Hippocampal formation (tissue), 2 donors: ENCODE measurements at places on chromosomes 12 and 14.

GRCh38 chr14:22878271-22879246 lies 4.5 kb upstream of the REM2 start:
- DNase-seq, result no peak

- no peak for DNase-seq
These were observed 159.2 kb downstream of the PAH start for GRCh38 chr12:102757882-102758226.

GRCh38 chr14:50521912-50522341 lies 10.4 kb downstream of the MAP4K5 start:
- DNase-seq, result no peak

- DNase-seq, result no peak
These were observed 16.7 kb downstream of the FNTB start for GRCh38 chr14:65003394-65003793.

GRCh38 chr14:46581036-46581671 lies 70.4 kb downstream of the RPL10L start:
- peak; percentile 21 for DNase-seq

DNA sequence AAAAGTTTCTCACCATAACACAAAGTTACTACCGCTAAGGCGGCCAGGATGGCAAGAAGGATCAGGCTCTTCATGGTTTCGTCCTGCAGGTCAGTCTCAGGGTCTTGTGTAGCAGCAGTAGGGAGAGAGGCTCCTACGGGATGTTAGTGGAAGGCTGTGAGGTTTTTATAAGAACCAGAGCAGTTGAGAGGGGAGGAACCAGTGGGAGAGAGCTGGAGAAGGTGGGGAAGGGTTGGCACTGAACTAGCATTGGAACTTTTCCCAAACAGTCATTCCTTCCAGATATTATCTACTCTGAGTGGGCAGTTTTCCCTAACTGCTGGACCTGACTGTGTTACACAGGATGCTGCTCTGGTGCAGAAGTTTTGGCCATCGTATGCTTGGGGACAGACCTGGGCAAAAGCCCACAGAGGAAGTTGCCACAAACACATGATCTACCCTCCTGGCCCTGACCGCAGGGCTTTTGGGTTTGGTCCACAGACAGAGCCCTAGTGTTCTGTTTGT lies at the start of gene MGP:
MGP (minus strand) TSS at position 137 of the 504 bp plus-strand sequence; CDS start at position 74, 63 bp downstream.
- DNase-seq, result no peak

GRCh38 chr12:94042321-94042720 lies 106.1 kb upstream of the PLXNC1 start:
- no peak for DNase-seq

DNA sequence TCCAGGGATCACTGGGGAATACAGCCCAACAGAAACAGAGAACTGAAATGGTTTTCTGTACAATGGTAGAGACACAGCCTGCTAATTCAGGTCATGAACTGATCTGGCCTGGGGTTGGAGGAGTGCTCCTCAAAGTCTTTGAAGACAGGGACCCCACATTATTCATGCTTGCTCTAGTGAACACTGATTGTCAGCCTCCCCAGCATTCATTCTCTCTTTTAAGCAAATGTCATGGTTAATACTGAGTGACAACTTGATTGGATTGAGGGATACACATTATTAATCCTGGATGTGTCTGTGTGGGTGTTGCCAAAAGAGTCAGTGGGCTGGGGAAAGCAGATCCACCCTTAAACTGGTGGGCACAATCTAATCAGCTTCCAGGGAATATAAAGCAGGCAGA lies 288.4 kb upstream of the NOS1 start:
- no peak for DNase-seq

- no peak for DNase-seq
These were observed 445.7 kb upstream of the SYT1 start for GRCh38 chr12:78418919-78419318.

DNA sequence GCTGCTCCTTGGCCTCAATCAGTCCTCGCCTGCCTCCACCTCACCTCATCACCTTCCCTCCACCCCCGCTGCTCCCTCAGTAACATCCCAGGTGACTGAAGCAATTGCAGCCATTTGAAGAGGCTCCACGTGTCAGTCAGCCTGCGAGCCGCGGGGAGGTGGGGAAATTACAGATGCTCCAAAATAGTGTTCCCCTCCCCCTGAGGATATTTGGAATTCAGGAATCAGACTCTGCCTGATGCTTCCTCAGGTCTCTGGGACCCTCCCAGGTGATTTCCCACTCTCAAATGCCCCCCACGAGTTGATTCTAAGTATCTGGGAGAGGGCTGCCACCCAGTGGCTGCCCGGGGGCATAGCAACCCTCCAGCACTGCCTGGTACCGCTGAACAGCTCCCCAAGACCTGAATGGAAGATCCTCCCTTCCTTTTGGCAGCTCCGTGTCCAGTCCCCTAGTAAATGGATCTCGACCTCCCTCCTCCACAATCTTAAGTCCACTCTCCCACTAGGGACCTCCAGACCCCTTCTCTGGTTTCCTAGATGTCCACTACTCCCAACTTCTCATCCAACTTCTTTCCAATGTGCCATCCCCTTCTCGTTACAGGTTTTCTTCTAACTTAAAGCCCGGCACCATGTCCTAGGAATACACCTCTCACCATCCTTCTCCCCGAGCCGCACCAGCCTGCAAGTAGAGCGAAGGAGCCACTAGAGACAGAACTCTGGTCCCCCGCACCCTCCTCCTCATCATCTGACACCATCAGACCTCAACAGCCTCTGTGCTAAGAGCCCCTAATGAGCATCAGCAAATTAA lies 1.4 kb upstream of the ASIC1 start:
- peak; percentile 17 for DNase-seq

- DNase-seq, result no peak
These were observed 45.8 kb upstream of the BATF start for GRCh38 chr14:75476274-75476995.
